ENCODE measurements at places on chromosomes 16 and 17.

- DNase-seq, result no peak
Measured at GRCh38 chr16:82187829-82188228, 17.8 kb upstream of the MPHOSPH6 start.

DNA sequence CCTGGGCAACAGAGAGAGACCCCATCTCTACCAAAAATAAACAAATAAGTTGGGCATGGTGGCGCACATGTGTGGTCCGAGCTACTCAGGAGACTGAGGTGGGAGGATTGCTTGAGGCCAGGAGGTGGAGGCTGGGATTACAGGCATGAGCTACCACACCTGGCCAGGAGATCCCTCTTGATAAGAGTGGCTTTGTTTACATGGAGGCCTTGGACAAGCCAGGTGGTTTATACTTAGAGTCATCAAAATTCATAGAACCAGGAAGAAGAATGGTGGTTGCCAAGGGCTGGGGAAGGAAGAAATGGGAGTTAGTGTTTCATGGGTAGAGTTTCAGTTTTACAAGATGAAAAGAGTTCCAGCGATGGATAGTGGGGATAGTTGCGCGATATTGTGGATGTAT is 8.8 kb upstream of the ZFP1 start:
- DNase-seq, result no peak

DNA sequence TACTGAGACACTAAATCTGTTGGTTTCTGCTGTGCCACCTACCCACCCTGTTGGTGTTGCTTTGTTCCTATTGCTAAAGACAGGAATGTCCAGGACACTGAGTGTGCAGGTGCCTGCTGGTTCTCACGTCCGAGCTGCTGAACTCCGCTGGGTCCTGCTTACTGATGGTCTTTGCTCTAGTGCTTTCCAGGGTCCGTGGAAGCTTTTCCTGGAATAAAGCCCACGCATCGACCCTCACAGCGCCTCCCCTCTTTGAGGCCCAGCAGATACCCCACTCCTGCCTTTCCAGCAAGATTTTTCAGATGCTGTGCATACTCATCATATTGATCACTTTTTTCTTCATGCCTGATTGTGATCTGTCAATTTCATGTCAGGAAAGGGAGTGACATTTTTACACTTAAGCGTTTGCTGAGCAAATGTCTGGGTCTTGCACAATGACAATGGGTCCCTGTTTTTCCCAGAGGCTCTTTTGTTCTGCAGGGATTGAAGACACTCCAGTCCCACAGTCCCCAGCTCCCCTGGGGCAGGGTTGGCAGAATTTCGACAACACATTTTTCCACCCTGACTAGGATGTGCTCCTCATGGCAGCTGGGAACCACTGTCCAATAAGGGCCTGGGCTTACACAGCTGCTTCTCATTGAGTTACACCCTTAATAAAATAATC is 14.6 kb downstream of the STH start:
- no peak for DNase-seq

DNA sequence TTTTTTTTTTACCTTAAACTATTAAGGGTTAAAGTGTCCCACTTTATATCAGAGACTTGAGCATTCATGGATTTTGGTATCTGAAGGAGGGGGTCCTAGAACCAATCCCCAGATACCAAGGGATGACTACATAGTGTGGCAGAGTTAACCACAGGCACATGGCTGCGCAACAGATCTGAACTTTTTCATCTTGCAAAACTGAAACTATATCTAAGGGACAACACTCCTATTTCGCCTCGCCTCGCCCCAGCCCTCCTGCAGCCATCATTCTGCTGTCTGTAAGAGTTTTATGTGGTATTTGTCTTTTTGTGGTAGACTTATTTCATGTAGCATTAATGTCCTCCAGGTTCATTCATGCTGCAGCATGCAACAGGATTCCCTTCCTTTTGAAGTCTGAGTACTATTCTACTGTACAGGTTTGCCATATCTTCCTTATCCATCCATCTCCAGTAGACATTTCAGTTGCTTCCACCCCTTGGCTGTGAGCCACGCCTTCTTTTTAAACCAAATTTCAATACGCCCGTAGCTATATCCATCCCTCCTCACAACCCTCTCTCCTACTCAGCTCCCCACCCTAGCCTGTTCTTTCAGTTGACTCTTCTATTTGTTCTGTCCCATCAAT is 53.2 kb downstream of the AMFR start:
- DNase-seq, result no peak

- DNase-seq, result no peak
Measured at GRCh38 chr16:51825779-51826178, 674.7 kb upstream of the SALL1 start.

DNA sequence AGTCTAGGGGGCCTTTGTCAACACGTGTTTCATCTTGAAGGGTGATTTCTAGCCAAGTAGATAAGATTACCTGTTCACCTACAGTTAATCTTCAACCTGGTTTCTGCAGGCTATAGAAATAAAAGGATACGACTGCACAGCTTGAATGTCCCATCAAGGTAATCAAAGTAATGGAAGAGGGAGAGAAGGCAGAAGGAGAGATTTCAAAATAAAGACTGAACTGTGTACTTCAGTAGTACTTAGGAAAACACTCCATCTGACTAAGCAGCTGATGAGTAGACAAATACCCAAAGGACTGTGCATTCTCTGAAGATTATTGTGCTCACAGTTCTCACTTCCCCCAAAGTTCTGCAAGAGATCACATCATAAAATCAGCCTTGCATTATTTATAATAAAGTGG is 5.8 kb upstream of the RFFL start:
- no peak for DNase-seq

DNA sequence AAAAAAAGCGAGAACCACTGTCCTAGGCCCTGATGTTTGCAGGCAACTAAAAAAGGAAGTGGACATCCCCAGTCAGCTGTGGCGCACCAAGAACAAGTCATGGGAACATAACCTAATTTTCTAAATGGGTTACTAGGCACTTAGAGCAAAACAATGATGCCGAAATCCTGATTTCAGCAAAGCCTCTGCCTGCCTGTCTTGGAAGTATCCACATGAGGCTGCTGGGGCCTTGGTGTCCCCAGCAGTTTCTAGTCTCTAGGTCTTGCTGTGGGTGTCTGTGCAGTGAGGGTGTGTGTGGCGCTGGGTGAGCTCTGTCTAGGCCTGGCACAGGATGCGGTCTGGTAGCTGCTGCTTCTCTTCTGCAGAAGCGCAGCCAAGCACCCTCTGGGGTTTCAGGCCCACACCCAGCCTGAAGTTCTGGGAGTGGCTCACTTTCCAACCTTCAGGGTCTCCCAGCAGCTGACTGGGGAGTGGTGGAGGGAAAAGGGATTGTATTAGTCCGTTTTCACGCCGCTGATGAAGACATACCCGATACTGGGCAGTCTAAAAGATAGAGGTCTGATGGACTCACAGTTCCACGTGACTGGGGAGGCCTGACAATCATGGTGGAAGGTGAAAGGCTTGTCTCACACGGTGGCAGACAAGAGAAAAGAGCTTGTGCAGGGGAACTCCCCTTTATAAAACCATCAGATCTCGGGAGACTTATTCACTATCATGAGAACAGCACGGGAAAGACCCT is 21.1 kb downstream of the STH start:
- DNase-seq, result no peak

- DNase-seq, result no peak
Measured at GRCh38 chr17:82298538-82299421, 18.6 kb downstream of the CD7 start.

GRCh38 chr16:1960665-1961630 is 1.6 kb downstream of the NDUFB10 start:
- no peak for DNase-seq

DNA sequence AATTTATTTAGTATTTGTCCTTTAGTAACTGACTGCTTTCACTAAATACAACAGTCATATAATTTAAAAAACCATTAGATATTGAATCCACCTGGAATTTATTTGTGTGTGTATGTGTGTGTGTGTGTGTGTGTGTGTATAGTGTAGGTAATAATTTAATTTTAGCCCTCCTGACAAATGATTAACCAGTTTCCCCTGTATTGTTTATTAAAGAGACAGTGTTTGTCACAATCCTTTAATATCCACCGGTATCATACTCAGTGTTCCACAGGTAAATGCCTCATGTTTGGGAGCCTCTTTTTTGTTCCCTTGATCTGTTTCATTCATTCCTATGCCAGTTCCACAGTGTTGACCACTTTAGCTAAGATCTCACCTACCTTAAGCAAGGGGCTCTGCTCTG is 134.6 kb upstream of the IRX3 start:
- no peak for DNase-seq

DNA sequence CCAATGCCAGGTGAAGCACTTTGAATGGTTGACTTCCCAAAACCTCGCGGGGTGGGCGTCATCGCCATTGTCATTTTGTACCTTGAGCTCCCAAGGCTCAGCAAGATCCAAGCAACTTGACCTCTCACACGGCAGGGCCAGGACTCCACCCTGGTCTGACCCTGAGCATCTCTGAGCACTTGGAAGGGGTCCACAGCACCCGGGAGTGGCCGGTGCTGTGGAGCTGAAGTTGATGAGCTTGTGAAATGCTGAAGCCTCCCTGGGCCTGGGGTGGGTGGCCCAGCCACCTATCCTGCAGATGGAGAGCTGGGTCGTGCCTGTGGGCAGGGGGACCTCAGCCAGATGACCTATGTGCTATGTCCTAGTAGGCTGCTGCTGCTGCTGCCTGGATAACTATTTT is 283.3 kb upstream of the FOXF1 start:
- no peak for DNase-seq

DNA sequence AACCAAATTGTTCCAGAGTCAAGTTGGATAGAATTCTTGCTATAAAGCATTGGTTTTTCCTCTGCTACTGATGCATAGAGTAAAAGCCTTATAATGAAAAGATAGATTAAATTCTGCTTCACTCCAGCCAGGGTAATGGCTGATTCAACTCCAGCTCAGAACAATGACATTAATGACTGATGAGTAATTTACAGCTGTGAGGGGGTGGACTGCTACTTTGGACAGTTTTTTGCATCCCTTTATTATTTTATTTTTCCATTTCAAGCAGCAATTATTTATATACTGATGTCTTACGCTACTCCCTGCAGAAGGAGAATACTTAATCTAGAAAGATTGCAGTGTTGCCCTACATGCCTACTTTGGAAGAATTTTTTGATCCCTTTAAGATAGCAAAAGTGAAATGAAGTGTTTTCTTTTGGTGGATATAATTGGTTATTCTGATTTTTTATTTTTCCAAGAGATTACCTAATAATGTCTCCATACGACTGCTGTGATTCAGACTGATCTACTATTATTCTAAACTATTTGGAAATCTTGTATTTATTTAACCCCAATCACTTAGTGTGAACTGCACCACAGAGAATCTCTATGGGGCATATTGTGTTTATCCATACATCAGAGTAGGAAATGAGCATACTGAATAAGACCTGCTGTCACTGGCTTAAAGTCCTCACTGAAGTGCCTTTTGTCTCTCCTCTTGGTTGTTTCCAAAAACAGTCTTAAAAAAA is 149.5 kb downstream of the TRIM37 start:
- DNase-seq, result no peak

DNA sequence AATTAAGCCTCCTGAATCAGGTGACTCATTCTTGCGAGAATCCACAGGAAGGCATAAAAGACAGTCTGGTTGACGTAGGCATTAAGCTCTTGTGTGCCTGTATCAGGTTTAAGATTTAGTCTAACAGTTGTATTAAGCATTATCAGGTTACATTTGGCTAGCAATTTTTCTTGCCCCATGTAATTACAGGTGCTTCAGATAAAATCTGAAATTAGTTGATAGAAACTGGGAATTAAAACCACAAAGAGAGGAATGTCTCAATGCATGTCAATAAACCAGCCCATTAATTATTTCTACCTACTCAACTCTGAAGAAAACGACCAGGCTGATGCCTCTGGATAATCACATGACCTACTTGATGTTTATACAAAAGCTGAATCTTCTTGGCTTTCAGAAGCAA is 217.2 kb downstream of the CA10 start:
- no peak for DNase-seq

- DNase-seq, result no peak
Measured at GRCh38 chr17:43212641-43213490, 1.2 kb downstream of the TMEM106A start.

DNA sequence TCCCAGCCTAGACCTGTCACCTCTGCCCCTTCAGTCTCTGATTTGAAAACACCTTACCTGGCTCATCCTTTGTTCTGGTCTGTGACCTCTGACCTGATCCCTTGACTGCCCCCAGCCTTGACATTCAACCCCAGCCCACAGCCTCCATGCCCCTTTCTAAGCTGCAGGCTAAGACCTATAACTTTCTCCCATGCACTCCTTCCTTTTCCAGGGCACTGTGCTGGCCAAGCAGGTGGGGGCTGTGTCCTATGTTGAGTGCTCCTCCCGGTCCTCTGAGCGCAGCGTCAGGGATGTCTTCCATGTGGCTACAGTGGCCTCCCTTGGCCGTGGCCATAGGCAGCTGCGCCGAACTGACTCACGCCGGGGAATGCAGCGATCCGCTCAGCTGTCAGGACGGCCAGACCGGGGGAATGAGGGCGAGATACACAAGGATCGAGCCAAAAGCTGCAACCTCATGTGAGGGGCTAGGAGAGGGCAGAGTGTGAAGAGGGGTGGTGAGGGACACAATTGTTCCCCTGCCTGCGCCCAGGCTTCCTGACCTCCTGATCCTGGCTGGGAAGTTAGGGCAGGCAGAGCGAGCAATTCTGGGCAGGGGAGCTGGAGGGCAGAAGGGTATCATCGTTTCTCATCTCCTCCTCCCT is 3.3 kb downstream of the RND2 start:
- no peak for DNase-seq

GRCh38 chr16:68361485-68361884 is 50.7 kb downstream of the PRMT7 start:
- no peak for DNase-seq

- DNase-seq, result no peak
Measured at GRCh38 chr17:60224064-60224463, 74.3 kb downstream of the CA4 start.

DNA sequence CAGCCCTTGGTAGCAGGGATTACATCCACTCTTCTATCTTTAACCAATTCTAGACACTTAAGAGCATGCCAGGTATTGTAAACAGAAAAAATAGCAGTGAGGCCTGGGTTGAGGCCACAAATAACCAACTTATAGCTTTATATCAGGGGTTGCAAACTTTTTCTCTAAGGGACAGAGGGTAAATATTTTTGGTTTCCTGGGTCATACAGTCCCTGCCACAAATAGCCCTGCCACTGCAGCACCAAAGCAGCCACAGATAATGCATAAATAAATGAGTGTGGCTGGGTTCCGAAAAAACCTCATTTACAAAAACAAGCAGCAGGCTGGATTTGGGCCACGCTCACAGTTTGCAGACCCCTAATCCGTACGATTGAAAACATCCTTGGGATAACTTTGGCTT is 46.7 kb downstream of the STAT3 start:
- DNase-seq, result no peak

DNA sequence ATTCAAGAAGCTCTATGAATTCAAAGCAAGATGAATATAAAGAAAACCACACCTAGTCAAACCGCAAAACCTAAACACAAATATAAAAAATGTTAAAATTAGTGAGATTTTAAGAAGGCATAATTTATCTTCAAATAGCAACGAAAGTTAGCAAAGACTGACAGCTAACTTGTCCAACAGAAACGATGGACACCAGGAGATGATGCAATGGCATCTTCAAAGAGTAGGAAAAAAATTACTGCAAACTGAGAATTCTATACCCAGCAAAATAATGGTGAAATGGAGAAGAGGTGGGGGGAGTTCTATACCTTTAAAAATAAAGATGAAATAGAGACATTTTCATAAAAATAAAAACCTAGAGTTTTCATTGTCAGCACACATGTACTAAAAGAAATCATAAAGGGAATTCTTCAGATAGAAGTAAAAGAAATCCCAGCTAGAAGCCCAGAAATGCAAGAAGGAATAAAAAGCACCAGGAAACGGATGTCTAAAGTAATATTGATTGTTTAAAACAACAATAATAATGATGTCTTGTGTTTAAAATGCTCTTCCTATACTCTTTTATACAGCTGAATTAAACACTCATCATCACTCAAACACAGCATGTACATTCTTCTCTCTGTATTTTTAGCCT is 24.6 kb upstream of the TANC2 start:
- no peak for DNase-seq

Measured in T-helper 17 cell (primary cell).